ENCODE measurements at places on chromosomes 2 and 18.

GRCh38 chr2:148893906-148894305 lies 18.9 kb downstream of the KIF5C start:
- DNase-seq, result no peak

- no peak for DNase-seq
Measured at GRCh38 chr2:20747317-20747716, 75.6 kb downstream of the LDAH start.

DNA sequence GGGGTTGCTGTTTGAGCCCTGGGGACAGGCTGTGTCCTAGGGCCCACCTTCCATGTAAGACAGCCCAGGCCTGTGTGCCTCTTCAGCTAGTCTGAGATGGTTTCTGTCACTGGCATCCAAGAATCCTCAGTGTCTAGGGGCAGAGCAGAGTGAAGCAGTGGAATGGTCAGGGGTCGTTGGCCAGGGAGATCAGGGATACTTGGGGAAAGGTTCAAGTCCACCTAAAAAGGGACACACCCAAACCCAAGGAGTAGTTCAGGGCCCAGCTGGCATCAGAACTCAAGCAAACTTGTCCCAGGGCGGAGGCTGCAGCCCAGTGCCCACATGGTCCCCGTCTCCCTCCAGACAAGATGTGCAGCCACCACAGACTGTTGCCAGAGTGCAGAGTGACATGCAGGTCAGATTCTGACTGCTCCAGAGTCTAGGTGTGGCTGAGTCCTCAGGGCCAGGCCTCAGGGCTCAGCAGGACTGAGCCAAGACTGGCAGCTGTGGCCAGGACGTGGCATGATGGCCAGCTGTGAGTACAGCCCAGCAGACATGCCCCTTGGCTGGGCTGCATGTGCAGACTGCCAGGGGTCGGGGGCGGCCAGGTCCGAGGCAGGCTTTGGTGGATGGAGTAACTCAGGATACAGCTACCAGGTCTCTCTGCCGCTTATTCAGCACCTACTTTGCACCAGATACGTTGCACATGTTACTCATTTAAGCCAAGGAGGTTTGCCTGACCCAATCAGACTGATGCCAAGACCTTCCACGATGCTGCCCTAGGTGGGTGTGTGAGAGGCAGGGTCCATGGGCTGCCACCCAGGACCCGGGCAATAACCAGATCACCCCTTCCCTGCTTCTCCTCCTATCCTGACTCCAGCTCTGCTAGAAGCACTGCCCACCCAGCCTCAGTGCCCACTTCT lies 146.6 kb downstream of the SMAD7 start:
- peak; percentile 61 for DNase-seq

GRCh38 chr2:68118816-68119215 lies 38.9 kb upstream of the PNO1 start:
- no peak for DNase-seq

GRCh38 chr18:79521416-79522205 lies 125.9 kb downstream of the NFATC1 start:
- DNase-seq, result no peak
